Activated T-helper 1 cell treated with anti-CD3 and anti-CD28 coated beads, Interleukin-12 subunit alpha, Interleukin-12 subunit beta, Interleukin-2, Interleukin-4 antibody, amounts not matched to agents 30 ng/mL and 10 ng/mL and 1 ng/mL, durations not matched to agents 14 hours and 24 hours and 36 hours (primary cell): ENCODE measurements at places on chromosomes 6 and 20.

DNA sequence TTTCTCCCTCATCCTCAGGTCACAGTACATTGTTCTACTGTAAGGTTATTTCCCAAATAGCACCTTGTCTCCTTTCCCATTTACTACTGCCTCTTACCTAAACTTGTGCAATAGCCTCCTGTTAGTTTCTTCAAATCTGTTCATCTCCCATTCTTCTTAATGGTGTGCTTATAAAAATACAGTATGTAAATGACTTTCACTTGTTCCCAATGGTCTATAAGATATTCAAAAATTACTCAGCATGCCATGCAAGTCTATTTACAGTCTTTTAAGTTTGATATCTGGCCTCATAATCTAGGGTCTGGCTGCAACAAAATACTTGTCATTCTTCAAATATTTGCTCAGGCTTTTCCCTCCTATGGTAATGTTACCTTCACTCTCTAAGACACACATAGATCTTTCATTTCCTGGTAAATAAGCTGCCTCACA is 31.5 kb upstream of the RHAG start:
- DNase-seq, result no peak

GRCh38 chr6:15824811-15825210 is 162.0 kb upstream of the DTNBP1 start:
- no peak for DNase-seq

DNA sequence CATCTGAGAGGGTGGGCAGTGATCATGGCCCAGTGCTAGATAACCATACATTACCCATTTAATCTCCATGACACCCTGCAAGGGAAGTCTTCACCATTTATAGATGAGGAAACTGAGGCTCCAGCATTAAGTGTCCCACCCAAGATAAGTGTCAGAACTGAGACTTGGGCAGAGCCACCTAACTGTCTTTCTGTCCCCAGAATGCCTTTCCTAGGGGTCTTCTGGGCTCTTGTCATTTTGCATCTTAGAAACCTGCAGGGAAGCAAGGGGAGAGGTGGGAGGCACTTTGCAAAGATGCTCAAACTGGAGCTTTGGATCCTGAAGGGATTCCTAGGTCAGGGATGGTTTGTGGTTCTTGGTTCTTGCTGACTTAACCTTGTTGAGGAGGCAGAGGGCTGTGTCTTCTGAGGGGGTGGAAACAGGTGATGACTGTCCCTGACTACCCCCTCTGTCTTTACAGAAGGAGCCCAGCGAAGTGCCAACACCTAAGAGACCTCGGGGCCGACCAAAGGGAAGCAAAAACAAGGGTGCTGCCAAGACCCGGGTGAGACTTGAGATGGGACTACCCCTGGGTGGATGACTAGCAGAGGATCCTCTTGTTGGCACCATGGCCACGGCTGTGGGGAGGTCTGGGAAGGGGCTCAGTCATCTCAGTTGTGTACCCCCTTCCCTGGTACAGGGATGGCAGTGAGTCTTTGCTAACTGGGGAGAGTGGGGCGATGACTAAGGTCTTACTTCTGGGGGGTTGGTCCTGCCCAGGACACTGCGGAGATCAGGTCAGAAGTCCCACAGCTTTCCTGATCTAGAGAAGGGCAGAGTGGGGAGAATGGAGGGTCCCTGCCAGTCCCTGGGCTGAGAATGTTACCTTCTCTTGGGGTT is 5.8 kb downstream of the HMGA1 start:
- no peak for DNase-seq

DNA sequence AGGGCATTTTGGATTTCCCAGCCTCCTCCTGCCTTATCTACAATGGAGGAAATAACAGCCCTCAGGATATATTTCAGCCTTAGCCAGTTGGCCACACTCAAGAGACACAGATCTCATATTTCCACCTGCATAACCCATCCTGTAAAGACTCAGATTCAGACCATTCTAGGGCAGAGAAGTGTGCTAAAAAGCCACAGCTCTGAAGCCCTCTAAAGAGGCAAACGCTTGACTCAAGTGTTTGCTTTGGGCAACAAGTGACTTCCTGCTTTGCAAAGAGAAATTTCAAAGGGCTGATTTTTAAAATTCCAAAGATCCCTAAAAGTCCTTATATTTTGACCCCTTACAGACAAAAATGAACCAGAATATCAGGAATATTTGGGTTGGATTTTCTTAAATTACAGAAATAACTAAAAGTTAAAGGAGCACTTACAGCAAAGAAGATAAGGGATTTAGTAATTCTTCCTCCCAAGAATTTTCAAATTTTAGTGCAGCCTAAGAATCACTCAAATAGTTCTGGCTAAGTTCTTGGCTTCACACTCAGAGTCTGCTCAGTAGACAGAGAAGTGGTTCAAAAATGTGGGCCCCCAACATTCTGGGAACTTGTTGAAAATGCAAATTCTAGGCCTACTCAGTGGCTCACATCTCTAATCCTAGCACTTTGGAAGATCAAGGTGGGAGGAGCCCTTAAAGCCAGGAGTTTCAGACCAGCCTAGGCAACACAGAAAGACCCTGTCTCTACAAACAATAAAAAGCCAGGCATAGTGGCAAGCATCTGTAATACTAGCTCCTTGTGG is 18.9 kb upstream of the ADGRF5 start:
- no peak for DNase-seq

- no peak for DNase-seq
Measured at GRCh38 chr20:19074356-19074755, 138.1 kb upstream of the SLC24A3 start.

- no peak for DNase-seq
Measured at GRCh38 chr6:25472306-25472705, 179.7 kb upstream of the SCGN start.
